Central memory CD8-positive, alpha-beta T cell (primary cell): ENCODE measurements at places on chromosomes 1 and 21.

GRCh38 chr1:228081578-228082213 is 812 bp upstream of the ARF1 start:
- H3K36me3 ChIP-seq, result peaks cover 28% of the 10 kb centered on the region
- peaks cover 60% of the 10 kb centered on the region for H3K4me1 ChIP-seq
- no peaks in the 10 kb centered on the region for H3K27me3 ChIP-seq
- H3K27ac ChIP-seq, result peak overlapping the region; percentile 25
- peak overlapping the region; percentile 91 for H3K4me3 ChIP-seq

- peak; percentile 42 for DNase-seq
- peak overlapping the region; percentile 91 for H3K4me3 ChIP-seq
- H3K4me1 ChIP-seq, result peaks cover 46% of the 10 kb centered on the region
- peaks cover 49% of the 10 kb centered on the region for H3K36me3 ChIP-seq
- H3K27ac ChIP-seq, result peak overlapping the region; percentile 99
Observed at GRCh38 chr1:112618114-112618720, 724 bp downstream of the ST7L start.

DNA sequence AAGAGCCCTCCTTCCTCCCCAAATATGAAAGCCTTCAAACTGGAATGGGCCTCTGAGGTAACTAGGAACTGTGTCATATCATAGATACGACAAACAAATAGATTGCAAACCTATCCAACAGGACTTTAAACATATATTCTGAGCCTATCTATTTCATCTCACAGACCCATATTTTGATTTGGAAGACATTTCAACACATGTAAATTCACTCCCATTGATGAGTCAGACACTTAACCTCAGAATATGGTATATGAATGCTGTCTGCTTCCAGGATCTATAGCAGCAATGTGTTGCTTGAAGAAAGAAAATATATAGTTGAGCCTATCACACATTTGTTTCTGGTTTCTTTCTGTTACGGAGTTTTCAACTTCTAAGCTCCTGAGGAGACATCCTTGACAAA is 221.9 kb upstream of the SAMSN1 start:
- no peaks in the 10 kb centered on the region for H3K27me3 ChIP-seq
- no peak overlapping the region for H3K4me3 ChIP-seq
- DNase-seq, result no peak
- peaks cover 1% of the 10 kb centered on the region for H3K36me3 ChIP-seq

- H3K27ac ChIP-seq, result no peak overlapping the region
- no peaks in the 10 kb centered on the region for H3K36me3 ChIP-seq
- H3K4me1 ChIP-seq, result no peaks in the 10 kb centered on the region
- no peaks in the 10 kb centered on the region for H3K27me3 ChIP-seq
Observed at GRCh38 chr1:58447886-58448285, 98.6 kb downstream of the OMA1 start.

DNA sequence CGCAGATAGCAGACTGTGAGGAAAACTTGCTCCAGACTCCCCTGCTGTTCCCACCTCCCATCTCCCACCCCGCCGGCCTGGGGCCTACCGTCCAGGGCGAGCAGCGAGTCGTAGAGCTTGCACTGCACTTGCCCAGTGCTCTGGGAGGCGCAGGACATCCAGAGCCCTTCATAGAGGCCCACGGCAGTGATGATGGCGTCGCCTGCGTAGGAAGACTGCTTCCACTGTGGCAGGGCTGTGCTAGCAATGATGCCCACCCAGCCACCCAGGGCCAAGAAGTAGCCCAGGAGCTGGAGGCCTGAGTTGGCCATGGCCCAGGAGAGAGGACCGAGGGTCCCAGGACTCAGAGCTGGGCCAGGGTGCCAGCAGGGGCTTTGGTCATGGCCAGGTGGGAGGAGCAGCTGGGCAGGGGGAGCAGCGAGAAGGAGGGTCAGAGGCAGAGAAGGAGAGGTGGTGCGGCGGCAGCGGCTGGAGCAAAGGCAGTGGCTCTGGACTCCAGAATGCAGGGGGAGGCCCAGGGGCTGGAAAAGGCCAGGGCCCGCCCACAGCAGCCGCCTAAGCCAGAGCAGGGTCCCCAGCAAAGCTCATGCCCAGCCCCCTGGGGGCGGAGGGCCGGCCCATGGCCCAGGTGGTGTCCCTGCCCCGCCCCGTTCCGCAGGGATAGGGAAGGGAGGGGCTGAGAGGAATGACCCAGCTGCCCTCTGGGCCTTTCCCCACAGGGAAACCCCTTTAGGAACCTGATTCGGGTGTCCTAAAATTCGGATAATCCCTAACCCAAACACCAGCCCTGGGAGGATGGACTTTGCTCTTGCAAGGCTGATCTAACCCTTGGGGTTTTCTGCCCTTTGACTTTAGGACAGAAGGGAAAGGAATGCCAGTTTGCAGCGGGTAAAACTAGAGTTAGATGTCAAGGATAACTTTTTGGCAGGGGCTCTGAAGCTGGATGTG is at the start of gene CLDN19:
TSS of gene CLDN19 (minus strand) at position 484 of the 948 bp plus-strand sequence. CDS start at position 311, 173 bp downstream.
- no peaks in the 10 kb centered on the region for H3K27me3 ChIP-seq
- no peak within 1 kb of the TSS for H3K27ac ChIP-seq
- no peak within 1 kb of the TSS for H3K4me3 ChIP-seq
- peaks cover 6% of the 10 kb centered on the region for H3K4me1 ChIP-seq

DNA sequence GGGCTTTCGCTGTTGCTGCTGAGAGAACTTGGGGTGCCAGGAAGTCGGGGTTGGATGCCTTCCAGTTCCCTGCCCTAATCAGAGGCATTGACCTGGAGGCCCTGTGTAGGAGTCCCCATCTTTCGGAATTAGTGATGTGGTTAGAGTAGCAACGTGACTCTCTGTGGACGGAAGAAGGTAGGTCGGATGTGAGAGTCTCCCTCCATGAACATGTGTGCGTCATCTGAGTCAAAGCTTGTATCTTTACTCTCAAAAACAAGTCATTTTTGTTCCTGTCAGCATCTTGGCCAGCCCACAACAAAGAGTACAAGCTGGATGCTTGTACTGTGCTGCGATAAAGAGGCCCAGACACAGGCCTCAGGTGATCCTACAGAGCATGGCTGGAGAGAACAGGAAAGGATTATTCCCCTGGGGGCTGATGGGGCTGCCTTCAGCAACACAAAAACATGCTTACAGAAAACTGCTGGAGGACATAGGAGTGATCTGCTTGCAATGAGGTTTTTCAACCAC is 31.0 kb upstream of the IL10 start:
- peaks cover 5% of the 10 kb centered on the region for H3K36me3 ChIP-seq
- peaks cover 52% of the 10 kb centered on the region for H3K4me1 ChIP-seq

DNA sequence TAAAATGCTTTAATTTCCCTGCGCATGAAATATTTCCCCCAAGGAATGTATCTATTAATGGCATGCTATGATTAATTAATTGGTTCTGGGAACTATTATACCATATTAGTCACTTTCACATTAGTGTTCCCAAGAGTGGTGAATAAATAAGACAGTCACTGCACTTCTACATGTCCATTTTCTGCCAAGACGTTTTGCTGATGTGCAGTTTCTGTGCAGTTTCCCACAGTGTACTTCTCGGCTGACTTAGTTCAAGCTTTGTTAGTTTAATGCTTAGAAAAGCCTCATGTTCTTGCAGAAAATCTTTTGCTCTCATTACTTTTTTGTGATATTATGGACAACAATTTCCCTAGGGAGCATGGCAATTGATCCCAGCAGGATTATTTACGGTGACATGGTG is 1014.5 kb downstream of the BRINP3 start:
- no peaks in the 10 kb centered on the region for H3K4me1 ChIP-seq
- H3K27me3 ChIP-seq, result no peaks in the 10 kb centered on the region
- H3K36me3 ChIP-seq, result no peaks in the 10 kb centered on the region
- H3K4me3 ChIP-seq, result no peak overlapping the region
- H3K27ac ChIP-seq, result no peak overlapping the region

DNA sequence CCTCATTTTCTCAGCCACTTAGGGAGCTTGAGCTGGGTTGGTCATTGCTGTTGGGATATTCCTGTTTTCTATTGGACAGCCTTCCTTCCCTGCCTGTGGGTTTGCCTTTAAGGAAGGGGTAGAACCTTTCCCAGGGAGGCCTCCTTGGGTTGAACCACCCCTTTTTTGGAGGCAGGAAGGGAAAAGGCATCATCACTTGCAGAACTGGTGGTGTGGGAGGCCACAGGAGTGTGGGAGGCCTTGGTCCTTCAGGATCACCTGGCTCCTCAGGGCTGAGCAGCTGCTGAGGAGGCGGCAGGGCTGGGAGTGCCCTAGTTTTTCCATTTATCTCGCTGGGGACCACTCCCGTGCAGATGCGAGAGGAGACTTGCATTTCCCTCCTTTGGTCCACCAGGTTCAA is 667 bp upstream of the CYB561D1 start:
- no peak overlapping the region for H3K27ac ChIP-seq
- peaks cover 42% of the 10 kb centered on the region for H3K4me1 ChIP-seq
- no peak for DNase-seq
- H3K4me3 ChIP-seq, result peak overlapping the region; percentile 97
- peaks cover 15% of the 10 kb centered on the region for H3K36me3 ChIP-seq

DNA sequence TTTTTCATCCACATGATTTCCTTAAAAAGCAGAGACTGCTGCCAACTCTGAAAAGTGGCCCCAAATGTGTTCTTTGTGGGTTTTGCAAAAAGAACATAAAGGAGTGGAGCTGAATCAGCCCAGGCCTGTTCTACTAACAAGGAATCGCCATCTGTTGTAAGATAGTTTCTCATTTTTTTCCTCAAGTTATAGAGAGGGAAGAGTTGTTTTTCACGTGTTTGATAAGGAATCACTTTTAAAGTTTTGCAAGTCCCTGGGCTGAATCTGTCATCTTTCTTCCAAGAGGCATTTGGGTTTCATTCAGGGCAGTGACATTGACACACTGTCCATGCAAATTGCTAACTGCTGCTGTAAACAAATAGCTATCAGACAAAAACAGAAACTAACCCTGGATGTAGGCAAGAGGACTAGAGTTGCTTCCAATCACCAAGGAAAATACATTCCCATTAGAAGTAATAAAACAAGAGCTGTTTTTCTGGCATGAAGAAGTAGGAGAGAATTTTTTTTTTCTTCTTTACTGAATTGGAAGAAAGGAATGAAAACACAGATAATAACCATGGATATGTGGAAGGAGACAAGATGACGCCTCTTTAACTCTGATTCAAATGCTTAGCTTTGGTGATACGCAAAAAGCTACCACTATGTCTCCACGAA is 58.8 kb upstream of the TBX15 start:
- DNase-seq, result no peak
- no peaks in the 10 kb centered on the region for H3K27me3 ChIP-seq
- H3K4me1 ChIP-seq, result no peaks in the 10 kb centered on the region
- no peak overlapping the region for H3K27ac ChIP-seq
- H3K36me3 ChIP-seq, result no peaks in the 10 kb centered on the region
- H3K4me3 ChIP-seq, result no peak overlapping the region

- no peak overlapping the region for H3K4me3 ChIP-seq
- peaks cover 81% of the 10 kb centered on the region for H3K4me1 ChIP-seq
Observed at GRCh38 chr21:45889256-45889655, 92.3 kb upstream of the COL6A1 start.

- no peaks in the 10 kb centered on the region for H3K4me1 ChIP-seq
- H3K27ac ChIP-seq, result no peak overlapping the region
- H3K27me3 ChIP-seq, result no peaks in the 10 kb centered on the region
- H3K36me3 ChIP-seq, result no peaks in the 10 kb centered on the region
- no peak for DNase-seq
Observed at GRCh38 chr1:83800066-83800465, 198.9 kb downstream of the TTLL7 start.

- no peaks in the 10 kb centered on the region for H3K4me1 ChIP-seq
- peaks cover 48% of the 10 kb centered on the region for H3K27me3 ChIP-seq
- no peak overlapping the region for H3K27ac ChIP-seq
Observed at GRCh38 chr1:3002349-3003038, 18.8 kb upstream of the ACTRT2 start.

GRCh38 chr1:67812226-67812625 is 21.0 kb downstream of the GNG12 start:
- H3K4me1 ChIP-seq, result no peaks in the 10 kb centered on the region
- no peak overlapping the region for H3K4me3 ChIP-seq
- H3K36me3 ChIP-seq, result no peaks in the 10 kb centered on the region
- peaks cover 10% of the 10 kb centered on the region for H3K27me3 ChIP-seq

- H3K36me3 ChIP-seq, result no peaks in the 10 kb centered on the region
- H3K4me1 ChIP-seq, result peaks cover 5% of the 10 kb centered on the region
- DNase-seq, result no peak
- no peaks in the 10 kb centered on the region for H3K27me3 ChIP-seq
Observed at GRCh38 chr1:8202182-8202905, 115.6 kb upstream of the SLC45A1 start.

DNA sequence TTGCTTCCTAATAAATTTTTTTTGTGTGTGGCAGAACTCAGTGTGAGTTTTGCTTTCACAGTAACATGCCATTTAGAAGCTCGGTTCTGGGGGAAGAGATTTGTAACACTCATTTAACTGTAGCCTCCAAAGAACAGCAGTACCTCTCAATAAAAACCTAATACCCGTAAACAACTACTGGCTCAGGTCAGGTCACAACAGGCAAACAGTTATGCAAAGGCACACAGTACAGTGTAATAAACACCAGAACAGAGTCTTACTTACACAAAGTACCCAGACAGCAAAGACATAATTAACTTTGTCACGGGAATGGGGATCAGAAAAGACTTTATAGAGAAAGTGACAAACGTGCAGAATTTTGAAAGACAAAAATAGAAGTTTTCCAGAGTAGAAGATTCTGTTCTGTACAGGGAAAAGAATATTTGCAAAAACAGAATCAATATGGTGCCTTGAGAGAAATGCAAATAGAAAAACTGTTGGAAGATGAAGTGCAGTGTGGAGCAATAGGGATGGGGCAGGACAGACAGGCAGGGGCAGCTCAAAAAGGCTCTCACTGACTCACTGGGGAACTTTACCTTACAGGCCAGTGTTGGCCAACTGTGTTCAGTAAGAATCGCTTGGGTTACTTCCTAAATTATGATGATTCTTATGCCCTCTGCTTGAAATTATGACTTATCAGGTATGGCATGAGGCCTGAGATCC is 38.8 kb downstream of the EGLN1 start:
- DNase-seq, result no peak
- H3K4me3 ChIP-seq, result no peak overlapping the region
- no peaks in the 10 kb centered on the region for H3K27me3 ChIP-seq

DNA sequence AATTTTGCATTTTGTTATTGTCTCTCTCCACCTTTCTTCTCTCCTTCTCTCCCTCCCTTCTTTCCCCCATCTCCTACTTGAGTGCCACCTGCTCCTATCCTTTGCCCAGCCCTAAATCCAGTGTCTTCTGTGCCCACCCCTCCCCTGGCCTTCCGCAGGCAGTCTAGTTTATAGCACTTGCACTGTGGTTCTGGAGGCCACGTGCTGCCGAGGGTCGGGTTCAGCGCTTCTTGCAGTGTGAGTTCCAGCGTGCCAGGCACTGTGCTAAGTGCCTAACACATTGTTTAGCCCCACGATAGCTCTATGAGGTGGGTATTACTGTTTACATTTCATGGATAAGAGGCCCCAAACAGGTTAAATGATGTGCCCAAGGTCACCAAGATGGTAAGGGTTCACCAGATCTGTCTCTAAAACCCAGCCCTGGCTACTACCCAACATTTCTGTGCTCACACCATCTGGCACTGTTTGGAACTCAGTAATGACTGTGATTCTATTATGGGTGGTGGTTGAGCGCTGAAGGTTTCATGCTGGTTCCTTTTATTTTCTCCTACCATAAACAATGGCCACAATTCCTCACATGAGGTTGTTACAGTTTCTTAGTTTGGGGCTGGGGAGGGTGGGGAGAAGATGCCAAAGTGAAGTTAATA is 14.1 kb upstream of the ATP1A4 start:
- H3K4me3 ChIP-seq, result no peak overlapping the region
- no peaks in the 10 kb centered on the region for H3K36me3 ChIP-seq
- H3K4me1 ChIP-seq, result no peaks in the 10 kb centered on the region
- peaks cover 59% of the 10 kb centered on the region for H3K27me3 ChIP-seq
- DNase-seq, result no peak

- DNase-seq, result no peak
- peaks cover 11% of the 10 kb centered on the region for H3K4me1 ChIP-seq
- peak overlapping the region; percentile 73 for H3K4me3 ChIP-seq
- H3K27ac ChIP-seq, result no peak overlapping the region
- H3K27me3 ChIP-seq, result peaks cover 26% of the 10 kb centered on the region
Observed at GRCh38 chr1:6497215-6497866, 5.9 kb upstream of the PLEKHG5 start.

- no peaks in the 10 kb centered on the region for H3K36me3 ChIP-seq
- H3K4me1 ChIP-seq, result no peaks in the 10 kb centered on the region
- H3K27me3 ChIP-seq, result peaks cover 59% of the 10 kb centered on the region
- H3K27ac ChIP-seq, result no peak overlapping the region
Observed at GRCh38 chr1:29633771-29634170, 397.4 kb downstream of the PTPRU start.
